ENCODE measurements at places on chromosomes 1 and 21.

GRCh38 chr1:35046730-35047129 is 15.0 kb upstream of the ZMYM6 start:
- DNase-seq, result no peak

- no peak for DNase-seq
These were observed 13.4 kb downstream of the CATSPER4 start for GRCh38 chr1:26203642-26204318.

DNA sequence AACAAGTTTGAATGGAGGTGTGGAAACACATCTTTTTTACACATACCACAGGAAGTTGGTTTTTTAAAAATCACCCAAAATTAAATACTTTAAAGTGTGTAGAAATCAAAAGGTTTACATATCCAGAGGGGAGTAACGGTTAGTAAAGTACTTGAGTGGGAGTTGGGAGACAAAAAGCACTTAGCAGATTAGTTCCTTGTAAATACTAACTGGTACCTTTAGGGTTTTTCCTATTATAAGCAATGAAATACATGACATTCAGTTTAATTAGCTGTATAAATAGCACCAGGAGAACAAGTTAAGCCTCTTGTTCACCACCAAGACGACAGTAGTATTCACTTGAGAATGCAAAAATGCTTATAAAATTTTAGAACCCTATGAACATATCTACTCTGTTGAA is 23.7 kb upstream of the RAVER2 start:
- DNase-seq, result no peak

- no peak for DNase-seq
These were observed 529.3 kb upstream of the LRRC7 start for GRCh38 chr1:69038379-69038778.

GRCh38 chr1:175338387-175339135 is 146.0 kb upstream of the KIAA0040 start:
- DNase-seq, result peak; percentile 41

DNA sequence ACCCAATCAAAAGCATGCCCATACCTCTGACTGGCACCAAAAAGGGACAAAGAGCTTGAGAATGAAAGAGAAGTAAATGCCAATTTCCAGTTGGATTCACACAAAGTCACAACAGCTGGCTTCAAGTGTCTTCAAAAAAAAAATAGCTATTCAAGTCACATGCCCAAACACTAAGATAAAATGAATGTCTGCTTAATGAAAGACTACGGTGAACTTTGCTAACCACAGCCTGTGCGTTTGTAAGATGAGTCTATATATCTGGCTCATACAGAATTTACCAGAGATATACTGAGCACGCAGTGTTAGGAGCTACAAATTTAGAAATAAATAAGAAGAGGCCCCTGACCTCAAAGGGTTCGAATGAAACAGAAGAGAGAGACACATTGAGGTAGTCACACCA is 73.2 kb downstream of the DAB1 start:
- no peak for DNase-seq

DNA sequence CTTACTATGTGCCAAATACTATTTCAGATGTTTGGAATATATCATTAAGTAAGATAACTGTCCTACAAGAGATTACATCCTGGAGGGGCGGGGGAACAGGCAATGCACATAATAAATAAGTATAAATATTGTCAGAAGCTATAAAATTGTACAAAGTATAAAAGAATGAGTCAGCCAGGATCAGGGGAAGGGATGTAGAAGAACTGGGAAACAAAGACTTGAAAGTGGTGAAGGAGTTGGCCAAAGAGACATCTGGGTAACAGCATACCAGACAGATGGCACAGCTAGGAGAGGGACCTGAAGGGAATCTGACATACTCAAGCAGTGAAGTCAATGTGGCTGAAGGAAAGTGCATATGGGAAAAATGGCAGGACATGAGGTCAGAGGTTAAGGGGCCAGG is 53.9 kb downstream of the CYYR1 start:
- no peak for DNase-seq

DNA sequence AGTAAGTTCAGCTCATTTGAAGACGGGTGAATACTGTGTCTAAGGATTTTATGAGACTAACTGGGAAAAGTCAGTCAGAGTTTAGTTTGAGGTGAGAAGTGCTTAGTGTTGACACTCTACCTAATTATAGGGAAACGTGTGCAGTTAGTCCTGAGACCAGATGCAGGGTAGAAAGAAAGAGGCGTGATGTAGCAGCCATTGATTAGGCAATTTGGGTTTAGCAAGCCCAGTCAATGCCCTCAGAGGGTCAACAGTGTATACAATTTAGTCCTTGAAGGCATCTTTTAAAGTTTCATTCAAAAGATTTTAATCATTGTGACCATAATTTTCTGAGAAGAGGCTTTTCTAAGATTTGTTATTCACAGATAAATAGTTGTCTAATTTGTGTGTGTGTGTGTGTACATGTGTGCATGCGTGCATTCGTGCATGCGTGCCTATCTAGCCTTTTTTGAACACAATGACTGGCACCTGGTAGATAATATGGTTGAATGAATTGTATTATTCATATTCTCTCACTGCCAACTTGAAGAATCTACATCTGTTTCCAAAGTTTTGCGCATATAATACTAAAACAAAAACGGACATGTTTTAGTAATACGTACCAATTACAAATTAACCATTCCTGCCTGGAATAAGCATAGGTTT is 332.9 kb downstream of the SRGAP2C start:
- DNase-seq, result no peak

GRCh38 chr1:156100205-156100995 is 14.1 kb upstream of the LMNA start:
- no peak for DNase-seq

DNA sequence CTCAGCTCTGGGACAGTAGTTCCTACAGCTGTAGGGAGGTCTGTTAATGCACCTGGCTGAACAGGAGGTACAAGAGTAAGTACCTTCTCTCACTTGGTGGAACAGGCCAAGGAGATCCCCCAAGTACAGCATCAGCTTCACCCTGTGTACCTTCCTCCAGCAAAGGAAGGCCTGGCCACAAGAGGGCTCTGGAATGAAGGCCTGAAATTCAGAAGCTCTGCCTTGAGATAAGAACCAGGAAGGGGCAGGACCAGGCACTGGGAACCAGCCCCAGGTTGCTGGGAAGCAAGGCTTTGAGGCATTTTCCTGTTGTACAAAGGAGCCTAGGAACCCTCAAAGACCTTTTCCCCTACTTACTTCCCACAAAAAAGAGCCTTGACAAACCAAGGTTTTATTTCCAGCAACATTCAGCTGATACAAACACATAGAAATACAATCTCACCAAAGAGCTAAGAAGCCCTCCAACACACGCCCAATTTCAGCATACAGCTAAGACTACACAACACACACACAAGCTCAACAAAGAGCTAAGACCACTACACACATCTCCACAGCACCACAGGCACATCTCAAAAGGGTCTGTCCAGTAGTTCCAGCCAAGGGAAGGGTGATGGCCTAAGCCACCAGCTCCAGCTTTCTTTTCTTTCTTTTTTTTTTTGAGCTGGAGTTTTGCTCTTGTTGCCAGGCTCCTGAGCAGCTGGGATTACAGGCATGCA is 23.5 kb downstream of the F11R start:
- peak; percentile 26 for DNase-seq

GRCh38 chr1:164163289-164163849 is 395.6 kb upstream of the PBX1 start:
- DNase-seq, result no peak

GRCh38 chr1:245579881-245580280 is 425.1 kb downstream of the KIF26B start:
- no peak for DNase-seq

DNA sequence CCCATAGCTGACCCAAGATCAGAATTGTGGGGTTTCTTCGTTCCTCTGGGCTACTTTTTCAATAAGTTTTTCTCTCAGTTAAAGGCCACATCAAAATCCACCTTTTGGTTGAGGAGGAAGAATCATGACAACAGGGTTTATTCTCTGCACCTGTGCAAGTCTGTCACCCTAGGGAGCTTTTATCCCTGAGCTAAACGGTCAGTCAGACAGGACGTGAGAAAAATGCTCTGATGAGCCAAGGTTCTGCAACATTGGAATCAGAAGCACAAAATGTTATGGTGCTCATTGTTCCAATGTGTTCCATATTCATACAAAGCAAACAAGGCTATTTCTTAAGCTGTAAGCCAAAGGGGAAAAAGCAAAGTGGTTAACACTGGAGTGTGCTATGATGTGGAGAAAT is 7.4 kb upstream of the ERICH3 start:
- DNase-seq, result no peak

DNA sequence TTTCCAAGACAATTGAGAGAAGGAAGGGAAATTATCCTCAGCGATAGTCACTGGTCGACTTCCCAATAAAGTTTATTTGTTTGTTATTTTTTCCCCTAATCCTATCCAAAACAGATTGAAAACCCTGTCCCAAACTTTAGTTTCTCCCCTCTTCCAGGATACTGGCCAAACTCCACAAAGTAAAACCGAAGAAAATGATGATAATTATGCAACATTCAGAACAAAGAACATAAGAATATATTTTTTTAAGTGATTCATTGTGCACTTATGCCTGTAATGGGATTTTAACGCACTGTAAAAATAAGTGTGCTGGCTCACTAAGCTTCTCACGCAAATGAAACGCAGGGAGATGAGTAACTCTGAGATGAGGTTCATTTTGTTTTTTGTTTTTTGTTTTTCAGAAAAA is 6.0 kb downstream of the GLIS1 start:
- no peak for DNase-seq

DNA sequence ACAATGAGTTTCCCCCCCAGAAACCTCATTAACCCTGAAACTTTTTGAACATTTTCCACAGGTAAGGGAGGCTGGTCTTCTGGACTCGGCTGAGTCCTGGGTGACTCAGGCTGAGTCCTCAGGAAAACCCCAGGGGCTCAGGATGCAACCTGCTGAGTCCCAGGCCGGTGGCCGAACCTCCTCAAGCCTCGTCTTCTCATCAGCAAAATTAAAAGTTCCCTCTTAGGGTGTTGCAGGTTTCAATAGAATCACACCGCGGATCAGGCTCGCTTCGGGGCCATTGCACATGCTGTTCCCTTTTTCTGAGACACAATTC is 35.0 kb upstream of the GRHL3 start:
- DNase-seq, result no peak

- no peak for DNase-seq
These were observed 8.9 kb downstream of the P3H1 start for GRCh38 chr1:42757892-42758275.

DNA sequence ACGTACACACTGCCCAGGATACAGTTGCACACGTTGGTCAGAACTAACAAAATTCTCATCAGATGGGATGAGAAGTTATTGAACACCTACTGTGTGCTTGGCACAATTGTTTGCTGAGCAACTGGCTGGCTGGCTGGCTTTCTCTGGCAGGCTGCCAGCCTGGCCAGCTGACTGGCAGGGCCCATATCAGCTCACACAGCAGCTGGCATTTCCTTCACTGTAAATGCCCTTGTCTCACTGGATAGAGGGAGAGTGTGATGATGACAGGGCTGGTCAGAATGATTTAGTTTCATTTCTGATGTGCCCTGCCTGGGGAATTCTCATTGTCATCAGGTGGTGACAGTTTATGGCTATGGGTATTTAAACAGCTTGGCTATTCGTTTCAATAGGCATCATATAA is 15.8 kb downstream of the CAMK2N1 start:
- no peak for DNase-seq

Measured in T follicular helper cell (primary cell).